ENCODE measurements at places on chromosomes 5 and 9.
A peak's percentile ranks its signal among the peaks of the same experiment; 100 is the strongest.

- no peak for DNase-seq
Measured at GRCh38 chr5:131581702-131582101, 53.3 kb downstream of the RAPGEF6 start.

DNA sequence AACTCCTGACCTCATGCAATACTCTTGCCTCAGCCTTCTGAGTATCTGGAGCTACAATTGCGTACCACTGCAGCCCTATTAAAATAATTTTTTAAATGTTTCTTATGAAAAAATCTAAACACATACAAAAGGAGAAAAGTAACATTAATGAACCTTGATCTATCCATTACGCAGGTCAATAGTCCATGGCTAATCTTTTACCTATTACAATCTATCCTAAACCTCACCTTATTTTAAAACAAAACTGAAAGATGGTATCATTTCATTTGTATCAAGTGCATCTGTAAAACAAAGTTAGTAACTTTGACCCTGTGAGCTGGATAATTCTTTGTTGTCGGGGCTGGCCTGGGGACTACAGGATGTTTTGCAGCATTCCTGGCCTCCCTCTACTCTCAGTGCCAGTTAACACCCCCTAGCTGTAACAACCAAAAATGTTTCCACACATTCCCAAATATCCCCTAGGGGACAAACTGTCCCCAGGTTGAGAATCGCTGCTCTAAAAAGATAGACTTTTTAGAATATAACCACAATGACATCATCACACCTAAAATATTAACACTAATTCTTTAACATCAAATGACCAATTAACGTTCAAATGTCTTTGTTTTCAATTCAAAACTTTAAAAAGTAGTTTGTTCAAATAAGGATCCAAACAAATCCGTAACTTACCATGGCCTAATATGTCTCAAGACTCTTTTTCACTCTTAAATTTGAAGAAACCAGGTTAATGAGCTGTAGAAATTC, 54.8 kb downstream of the RNF38 start:
- DNase-seq, result no peak

- DNase-seq, result no peak
Measured at GRCh38 chr9:91817106-91817492, 132.9 kb downstream of the ROR2 start.

DNA sequence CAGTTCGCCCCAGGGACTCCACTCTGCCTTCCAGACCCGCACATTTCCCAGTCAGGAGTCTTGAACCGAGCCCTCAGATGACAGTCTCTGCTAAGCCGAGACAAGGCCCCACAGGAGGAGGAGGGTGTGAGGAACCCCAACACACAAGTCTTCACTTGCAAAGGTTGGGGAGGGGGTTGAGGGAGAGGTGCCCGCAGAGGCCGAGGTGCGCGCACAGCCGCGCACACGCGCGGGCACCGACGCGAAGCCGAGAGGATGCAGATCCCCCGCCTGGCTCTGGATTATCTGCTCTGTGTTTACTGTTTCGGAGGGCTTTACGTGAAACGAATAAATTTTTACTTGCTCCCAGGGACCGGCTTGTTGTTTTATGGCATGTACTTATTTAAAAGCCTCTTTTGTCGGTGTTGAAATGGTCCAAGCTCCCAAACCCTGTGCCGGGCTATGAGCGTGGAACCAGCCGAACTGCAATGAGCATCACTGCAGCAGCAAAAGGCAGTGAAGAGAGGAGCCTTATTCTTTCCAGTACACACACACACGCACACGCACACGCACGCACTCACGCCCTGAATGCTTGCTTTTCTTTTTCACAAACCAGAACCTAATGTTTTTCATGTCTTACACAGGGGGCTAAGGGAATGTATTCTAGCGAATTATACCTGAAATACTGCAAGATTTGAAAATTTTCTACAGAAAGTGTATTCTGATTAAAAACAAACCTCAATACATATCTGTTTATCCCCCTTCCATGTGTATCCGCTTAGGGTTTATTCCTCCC, 297.7 kb downstream of the PARP8 start:
- DNase-seq, result no peak

DNA sequence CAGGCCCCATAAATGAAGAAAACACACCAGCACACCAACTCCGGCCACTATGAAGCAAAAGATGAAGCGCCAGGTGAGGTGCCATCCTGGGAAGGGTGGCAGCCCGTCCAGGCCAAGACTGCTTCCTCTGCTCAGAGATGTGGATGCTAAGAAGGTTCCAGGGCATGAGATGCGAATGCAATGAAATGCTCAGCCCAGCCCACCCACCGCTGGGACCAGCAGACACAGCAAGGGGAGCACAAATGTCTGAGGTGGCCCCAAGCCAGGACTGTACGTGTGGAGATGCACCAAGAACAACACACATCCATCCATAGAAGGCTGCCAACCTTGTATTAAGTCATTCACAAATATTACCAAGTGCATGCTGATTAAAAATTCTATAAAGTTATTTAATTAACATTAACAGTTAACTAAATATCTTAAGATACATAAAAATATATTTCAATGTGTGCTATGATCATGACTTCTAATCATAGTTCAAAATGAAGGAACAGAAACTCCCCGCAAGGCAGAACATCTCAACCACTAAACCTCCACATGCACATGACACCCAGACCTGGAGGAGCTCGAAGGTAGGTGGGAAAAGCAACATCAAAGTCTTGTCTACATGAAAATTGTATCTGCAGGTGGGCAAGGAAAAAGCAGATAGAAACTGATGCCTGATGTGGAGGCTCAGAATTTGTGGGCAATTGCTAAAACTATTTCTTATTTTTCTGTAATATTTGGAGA, 43.7 kb downstream of the BICD2 start:
- no peak for DNase-seq

- DNase-seq, result no peak
Measured at GRCh38 chr5:179256328-179257175, 88.7 kb downstream of the ADAMTS2 start.

- no peak for DNase-seq
Measured at GRCh38 chr9:72855890-72856523, 96.8 kb downstream of the ALDH1A1 start.

DNA sequence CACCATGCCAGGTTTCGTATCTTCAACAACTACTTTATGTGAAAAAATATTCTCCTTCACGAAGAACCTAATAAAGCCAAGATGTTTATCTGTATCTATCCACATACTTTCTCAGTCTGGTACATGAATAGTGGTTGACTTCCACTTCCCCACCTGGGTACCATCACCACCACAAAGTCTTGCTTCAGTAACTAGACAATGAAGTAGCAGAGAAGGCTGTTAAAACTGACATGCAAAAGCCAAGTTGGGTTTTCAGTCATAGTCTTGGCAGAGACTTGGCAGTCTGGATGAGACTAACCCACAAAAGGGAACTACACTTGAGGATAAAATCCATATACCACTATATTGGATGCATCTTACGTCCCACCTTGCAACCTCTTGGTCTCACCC, 5.0 kb downstream of the P4HA2 start:
- DNase-seq, result no peak

- DNase-seq, result no peak
Measured at GRCh38 chr5:156126716-156127115, 200.2 kb upstream of the SGCD start.

DNA sequence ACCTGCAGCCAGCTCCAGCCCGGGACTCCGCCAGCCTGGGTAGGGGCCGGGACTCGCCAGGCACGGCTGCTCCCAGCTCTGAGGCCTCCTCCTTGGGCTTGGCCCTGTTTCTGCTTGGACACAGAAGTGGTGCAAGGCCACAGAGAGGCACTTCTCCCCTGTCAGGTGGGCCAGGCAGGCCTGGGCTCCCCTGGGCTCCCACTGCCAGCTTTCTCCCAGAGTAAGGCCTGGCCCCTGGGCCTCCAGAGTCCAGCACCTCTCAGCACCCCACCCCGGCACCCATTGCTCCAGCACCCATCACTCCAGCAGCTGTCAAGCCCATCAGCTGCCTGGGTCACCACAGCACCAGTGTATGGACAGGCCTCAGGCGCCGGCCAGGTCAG, 71.1 kb upstream of the LRRTM2 start:
- DNase-seq, result no peak

- no peak for DNase-seq
Measured at GRCh38 chr9:131436376-131436775, 42.5 kb downstream of the PRRC2B start.

DNA sequence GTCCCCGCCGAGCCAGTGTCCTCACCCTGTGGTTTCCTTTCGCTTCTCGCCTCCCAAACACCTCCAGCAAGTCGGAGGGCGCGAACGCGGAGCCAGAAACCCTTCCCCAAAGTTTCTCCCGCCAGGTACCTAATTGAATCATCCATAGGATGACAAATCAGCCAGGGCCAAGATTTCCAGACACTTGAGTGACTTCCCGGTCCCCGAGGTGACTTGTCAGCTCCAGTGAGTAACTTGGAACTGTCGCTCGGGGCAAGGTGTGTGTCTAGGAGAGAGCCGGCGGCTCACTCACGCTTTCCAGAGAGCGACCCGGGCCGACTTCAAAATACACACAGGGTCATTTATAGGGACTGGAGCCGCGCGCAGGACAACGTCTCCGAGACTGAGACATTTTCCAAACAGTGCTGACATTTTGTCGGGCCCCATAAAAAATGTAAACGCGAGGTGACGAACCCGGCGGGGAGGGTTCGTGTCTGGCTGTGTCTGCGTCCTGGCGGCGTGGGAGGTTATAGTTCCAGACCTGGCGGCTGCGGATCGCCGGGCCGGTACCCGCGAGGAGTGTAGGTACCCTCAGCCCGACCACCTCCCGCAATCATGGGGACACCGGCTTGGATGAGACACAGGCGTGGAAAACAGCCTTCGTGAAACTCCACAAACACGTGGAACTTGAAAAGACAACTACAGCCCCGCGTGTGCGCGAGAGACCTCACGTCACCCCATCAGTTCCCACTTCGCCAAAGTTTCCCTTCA, 1.4 kb downstream of the GLIS3 start:
- DNase-seq, result peak; percentile 15

GRCh38 chr9:110088099-110088498, 119.9 kb downstream of the C9orf152 start:
- DNase-seq, result no peak

DNA sequence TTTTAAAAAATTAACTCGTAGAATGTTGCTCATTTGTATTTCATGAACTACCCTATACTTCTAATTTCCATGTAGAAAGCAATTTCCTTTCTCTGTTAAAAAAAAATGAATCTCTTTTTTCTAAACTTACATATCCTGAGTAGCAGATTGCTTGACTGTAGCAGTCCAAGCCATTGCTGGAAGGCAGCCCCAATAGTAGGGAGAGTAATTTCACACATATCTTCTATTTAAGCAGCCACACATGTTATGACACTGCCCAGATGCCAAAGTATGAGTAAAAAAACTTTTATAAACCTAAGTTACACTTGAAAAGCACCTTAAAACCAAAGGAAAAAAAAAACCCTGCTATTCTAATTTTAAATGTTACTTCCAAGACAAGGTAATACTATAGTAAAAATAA, 69.6 kb downstream of the FBXL17 start:
- DNase-seq, result no peak
